ENCODE measurements at places on chromosomes 5 and 9.

- no peak for DNase-seq
Measured at GRCh38 chr5:106827061-106827460, 843.7 kb downstream of the EFNA5 start.

DNA sequence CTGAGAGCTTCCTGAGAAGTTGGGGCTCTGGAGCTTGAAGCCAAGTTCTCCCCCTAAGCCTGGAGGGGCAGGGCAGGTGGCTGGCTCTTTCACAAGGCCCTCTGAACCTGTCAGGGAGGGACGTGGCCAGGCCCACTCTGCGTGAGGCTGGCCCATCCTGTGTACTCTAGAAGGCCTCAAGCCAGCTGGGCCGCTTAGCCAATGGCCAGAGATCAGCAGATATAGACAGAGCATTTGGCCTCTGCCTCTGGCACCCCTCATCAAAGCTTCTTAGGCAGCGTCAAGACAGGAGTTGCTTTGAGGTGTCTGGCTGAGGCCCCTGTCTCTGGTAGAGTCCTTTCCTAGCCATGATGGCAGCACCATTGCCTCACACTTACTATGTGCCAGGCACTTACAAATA is 105.6 kb downstream of the FGF18 start:
- DNase-seq, result no peak

DNA sequence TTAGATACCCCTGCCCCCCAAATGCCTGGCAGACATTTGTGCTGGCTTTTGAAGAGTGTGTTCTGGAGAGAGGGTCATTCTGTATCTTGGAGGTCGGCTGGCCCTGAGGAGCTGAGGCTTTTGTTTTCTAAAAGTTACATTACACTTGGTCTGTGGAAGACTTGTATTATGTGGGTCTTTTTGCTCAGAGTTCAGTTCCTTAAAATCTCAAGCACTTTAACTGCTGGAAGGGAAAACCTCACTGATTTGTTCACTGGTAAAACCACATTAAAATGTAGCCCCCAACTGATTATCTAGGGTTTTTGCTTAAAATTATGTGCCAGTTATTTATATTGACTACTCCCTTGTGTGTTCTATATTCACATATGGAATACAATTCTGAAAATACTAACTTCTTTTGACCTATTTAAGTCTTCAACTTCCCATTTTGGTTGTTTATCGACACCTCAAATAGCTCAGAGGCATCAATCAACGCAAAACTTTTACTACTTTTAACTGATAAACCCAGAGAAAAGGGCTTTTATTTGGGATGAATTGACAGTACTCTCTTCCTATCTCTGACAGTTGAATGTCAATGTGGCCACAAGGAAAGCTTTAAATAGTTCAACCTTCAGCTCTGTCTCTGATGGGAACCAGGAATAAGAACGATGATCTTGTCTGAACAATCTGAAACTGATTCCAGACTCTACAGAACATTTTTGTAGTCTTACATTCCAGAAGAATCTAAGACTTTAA is 54.0 kb upstream of the MAP3K1 start:
- DNase-seq, result no peak

DNA sequence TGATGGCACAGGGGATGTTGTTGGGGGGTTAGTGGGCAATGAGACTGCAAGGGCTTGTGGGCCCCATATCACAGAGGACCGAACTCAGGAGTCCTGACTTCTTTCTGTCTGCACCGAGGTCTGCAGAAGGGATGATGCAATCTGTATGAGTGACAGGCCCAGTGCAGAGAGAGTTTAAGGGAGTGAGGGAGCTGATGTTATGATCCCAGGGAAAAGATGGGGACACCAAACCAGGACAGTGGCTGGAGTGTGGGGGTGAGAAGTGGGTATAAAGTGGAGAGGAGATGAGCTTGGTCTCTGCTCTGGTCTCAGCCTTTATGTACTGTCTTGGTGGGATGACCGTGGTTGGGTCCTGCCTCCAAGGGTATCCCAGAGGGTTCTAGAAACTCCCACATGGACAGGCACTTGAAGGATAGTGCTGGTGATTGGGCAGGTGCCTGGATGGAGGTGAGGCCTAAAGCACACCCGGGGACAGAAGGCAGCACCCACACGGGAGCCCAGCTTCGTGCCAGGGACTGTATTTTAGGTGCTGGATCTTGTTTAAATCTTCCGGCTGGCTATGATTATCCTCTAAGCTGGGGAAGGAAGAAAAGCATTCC is 21.9 kb downstream of the GSN start:
- DNase-seq, result no peak

DNA sequence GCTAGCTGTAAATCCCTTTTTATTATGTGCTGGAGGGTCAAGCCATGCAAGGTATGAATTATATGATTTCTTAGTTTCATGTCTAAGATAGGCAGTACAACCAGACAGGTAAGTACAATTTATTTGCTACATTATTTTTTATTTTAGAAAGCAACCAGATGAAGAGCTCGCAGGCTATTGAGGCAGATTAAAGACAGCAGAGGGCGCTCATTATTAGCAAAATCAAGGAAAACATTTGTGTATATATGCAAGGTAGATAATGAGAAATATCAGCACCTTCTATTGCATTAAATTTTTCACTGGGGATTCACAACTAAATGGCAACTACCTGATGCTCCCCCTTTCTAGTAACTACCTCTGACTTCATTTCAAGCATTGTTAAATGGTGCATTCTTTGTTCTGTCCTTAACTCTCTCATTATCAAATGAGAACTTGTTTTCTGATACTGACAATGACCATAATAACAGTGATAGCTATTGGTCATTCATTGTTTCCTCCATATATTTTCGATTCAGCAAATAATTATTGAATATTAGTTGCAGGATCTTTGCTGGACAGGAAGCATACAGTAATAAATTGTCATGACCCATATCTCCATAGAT is 8.6 kb downstream of the SCGB3A2 start:
- no peak for DNase-seq

DNA sequence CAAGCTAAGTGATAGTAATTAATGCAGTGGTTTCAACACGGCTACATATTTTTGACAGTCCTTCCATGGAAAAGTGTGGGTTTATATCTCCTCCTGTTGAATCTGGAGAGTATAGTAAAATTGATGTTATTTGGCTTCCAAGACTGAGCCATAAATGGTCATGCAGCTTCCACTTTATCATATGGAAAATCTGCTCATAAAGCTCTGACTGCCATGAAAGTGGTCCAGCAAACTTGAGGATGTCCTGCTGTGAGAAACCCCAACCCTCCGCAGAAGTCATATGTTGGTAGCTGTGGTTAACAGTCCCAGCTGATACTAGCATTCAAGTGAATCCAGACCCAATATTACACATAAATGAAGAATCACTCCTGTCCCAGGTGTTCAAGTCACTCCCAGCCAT is 378.3 kb downstream of the KCTD16 start:
- no peak for DNase-seq

DNA sequence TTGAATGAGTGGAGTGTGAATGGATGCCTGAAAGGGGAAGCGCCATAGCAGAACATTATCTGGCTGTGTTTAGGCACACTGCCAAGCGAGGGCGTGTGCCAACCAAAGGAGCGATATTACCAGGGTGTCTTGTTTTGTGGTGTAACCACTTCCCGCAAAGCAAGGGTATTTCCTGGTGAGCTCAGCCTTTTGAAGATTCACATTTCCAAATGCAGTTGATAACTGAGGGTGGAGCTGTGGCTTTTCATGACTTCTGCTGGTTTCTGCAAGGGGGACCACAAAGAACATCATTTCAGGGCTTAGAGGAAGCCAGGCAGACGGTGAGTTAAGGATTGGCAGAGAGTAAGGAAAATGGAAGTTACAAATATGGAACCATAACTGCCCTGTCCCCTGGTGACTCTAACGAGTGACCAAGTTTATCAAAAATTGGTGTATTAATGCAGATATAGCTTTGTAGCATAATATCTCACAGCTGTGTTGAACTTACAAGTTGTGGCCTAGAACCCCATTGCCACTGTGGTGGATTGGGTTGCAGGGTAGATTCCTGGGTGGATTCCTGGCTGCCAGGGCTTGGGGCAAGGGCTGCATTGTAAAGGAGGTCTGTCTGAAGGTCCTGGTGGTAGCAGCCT is 71.4 kb downstream of the RALGPS1 start:
- peak; percentile 77 for DNase-seq

- no peak for DNase-seq
Measured at GRCh38 chr5:134769206-134769605, 10.6 kb downstream of the DDX46 start.

GRCh38 chr9:96350866-96351265 is 32.6 kb downstream of the SLC35D2 start:
- no peak for DNase-seq

- peak; percentile 46 for DNase-seq
Measured at GRCh38 chr9:136943291-136944211, 987 bp downstream of the FBXW5 start.

GRCh38 chr5:135215617-135216470 is 181.8 kb upstream of the PITX1 start:
- peak; percentile 4 for DNase-seq

GRCh38 chr9:130054820-130055219 is 1.1 kb downstream of the GPR107 start:
- no peak for DNase-seq

DNA sequence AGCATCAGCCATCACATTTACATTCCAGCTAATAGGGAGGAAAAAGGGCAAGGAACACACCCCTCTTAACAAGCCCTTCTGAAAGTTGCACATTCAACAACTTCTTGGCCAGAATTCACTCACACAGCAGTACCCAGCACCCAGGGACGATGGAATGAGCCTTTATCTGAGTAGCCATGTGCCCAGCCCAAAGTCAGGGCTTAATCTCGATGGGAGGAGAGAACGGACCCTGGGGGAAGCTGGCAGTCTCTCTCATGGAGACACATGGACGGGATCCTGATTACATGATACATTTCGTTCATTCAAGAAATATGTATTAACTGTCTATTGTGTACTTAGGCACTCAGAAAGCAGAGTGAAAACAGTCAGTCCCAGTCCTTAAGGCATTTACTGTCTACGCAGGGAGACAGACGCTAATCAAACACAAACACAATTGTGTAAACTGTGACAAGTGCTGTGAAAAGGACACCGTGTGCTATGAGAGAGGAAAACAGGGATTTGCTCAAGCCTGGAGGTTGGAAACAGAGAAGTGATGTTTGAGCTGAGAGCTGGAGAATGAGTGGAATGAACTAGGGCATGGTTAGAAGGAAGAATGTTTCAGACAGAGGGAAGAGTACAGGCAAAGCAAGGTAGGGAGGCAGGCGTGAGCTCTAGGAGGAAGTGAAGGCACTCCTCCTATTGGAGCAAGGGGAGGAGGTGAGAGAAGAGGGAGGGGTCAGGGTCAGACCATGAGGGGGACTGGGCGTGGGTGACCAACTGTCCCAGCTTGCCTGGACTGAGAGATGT is 7.4 kb downstream of the OTULINL start:
- no peak for DNase-seq

- no peak for DNase-seq
Measured at GRCh38 chr5:56317923-56318561, 84.9 kb upstream of the ANKRD55 start.

GRCh38 chr5:94818904-94819303 is 200.4 kb downstream of the SLF1 start:
- DNase-seq, result no peak

Measured in stimulated activated CD4-positive, alpha-beta T cell treated with anti-CD3 and anti-CD28 coated beads, Interleukin-2, amount 100 ng/mL, for 24 hours (primary cell).